Skeletal muscle cell (primary cell): ENCODE measurements at places on chromosomes 16 and 17.

- DNase-seq: no peak
Measured at GRCh38 chr16:73150786-73151185, 102.9 kb upstream of the ZFHX3 start.

DNA sequence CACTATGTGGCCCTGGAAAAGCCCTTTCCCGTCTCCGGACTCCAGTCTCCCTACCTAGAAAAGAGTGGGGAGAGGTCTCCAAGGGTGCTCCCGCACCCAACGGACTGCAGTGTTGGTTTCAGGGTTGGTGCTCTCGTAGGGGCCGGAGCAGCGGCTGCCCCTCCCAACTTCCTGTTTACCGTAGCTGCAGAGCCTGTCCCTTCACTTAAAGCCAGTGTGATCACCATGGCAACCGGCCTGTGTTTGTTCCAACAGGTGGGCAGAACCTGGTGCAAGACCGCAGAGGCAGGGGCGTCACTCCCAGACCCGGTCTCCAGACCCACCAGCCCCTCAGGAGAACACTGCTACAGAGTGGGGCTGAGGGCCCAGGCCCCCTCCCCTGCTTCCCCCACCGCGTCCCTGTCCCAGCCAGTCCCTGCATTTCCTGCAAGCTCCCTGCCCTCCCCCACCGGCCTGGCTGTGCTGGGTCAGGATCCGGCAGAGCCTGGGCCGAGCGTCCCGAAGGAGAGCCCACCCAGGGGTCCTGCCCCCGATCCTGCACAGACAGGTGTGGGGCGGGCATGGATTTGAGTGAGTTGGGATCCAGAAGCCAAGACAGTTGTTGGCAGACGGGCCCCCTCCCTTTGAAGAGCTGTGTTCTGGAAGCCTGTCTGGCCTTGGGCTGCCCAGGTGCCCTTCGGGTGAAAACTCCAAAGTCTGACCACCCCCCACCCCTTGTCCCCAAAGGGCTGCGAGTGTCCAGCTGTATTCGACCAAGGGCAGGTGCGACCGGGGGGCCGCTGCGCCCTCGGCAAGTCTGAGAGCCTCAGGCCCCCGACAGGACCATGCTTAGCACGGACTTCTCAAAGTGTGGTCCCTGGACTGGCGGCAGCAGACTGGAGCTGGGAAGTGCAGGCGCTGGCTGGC, 1.5 kb upstream of the BAIAP3 start:
- DNase-seq: no peak

GRCh38 chr17:57484826-57485565, 228.7 kb downstream of the MSI2 start:
- no peak for DNase-seq

GRCh38 chr16:71767060-71767900, 41.4 kb downstream of the AP1G1 start:
- DNase-seq: no peak

GRCh38 chr17:16255481-16255921, 38.5 kb downstream of the PIGL start:
- no peak for DNase-seq

GRCh38 chr16:64304396-64304795, 817.5 kb downstream of the CDH11 start:
- no peak for DNase-seq

GRCh38 chr16:57565461-57565860, 23.0 kb downstream of the ADGRG5 start:
- DNase-seq: no peak

DNA sequence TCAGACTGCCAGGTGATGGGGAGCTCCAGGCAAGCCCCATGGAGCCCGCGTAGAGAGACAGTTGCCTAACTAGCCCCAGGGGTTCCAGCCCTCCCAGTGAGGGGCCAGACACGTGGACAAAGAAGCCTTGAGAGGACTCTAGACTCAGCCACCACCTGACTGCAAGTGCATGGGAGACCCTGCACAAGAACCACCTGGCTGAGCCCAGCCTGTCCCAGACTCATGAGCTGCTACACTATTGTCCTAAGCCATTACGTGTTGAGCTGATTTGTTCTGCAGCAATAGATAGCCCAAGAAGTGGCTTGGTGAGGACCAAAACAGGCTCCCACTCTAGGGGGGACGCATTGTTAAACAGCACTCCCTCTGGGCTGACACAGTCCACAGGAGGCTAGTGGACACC, 37.6 kb upstream of the KLHDC4 start:
- DNase-seq: no peak

DNA sequence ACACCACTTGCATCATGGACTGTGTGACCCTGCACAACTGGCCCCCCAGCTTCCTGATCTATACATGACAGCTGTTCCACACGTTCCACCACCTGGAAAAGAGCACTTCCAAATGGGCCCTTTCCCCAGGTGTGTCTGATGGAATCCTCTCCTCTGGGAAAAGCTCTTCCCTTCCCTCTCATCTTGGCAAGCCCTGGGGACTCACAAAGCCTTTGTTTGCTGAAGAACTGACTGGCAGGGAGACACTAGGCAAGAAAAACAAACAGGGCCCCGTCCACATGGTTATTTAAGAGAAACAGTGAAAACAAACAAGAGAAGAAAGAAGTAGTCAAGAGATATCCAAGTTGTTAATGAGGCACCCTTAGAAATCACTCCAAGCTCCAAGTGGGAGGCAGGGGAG, 52.6 kb downstream of the C16orf95 start:
- DNase-seq: no peak

GRCh38 chr16:88350922-88351321, 31.8 kb upstream of the ZNF469 start:
- no peak for DNase-seq

DNA sequence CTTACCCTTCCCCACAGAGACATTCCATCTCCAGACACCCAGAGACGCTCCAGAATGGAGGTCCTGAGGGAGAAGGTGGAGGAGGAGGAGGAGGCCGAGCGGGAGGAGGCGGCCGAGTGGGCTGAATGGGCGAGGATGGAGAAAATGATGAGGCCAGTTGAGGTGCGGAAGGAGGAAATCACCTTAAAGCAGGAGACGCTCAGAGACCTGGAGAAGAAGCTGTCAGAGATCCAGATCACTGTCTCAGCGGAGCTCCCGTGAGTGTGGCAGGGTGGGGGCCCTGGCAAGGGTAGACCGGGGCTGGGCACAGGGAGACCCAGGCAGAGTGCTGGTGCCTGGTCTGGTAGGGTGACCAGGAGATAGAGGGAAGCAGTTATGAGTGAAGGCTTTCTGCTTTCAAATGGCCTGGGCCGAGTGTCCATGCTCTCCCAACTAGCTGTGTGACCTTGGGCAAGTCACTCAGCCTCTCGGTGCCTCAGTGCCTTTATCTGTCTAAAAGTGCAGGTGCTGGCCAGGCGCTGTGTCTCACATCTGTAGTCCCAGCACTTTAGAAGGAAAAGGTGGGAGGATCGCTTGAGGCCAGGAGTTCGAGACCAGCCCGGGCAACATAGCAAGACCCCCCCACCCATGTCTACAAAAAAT, 3.4 kb downstream of the DRC7 start:
- DNase-seq: no peak

DNA sequence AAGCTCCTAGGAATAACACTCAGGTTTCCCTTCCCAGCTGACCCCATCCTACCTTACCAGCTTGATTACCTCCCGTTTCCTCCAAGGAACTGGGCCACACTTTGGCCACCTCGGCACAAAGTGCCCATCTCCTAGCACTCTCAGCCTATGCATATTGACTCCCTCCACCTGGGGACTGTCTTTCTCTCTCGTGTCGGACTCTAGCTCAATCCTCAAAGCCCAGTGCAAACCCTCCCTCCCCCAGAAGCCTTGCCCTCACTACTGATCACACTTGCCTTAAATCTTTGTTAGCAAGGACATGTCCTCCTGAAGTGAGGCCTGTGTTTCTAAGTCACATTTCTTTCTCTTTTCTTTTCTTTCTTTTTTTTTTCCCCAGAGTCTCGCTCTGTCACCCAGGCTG, 2.6 kb upstream of the RAB26 start:
- no peak for DNase-seq

DNA sequence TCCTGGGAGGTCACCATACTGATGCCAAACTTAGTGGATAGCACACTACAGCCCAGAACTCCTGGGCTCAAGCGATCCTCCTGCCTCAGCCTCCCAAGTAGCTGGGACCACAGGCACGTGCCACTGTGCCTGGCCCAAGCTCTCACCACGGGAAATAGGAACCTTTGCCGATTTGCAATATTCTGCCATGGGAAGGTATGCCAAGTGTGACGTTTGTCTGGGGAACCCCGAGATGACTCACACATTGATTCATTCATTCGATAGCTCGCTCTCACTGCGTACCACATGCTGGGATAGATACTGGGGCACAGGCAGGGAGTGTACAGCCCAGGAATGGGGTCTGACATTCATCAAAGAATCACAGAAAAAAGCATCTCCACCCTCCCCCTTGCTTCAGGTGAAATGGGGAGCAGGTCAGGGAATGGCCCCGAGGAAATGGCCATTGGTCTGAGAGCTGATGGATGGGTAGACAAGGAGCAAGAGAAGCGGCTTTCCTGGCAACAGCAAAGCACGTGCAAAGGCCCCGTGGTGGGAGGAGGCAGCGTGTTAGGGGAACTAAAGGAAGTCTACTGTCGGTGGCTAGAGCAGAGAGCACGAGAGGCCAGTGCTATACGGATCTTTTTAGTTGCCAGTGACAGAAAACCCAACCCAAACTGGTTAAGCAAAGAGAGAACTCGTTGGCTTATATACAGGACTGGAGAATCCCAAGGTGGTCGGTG, 44.1 kb downstream of the DNAH17 start:
- DNase-seq: peak; percentile 7

GRCh38 chr16:63312346-63312745, 1276.1 kb upstream of the CDH8 start:
- no peak for DNase-seq

DNA sequence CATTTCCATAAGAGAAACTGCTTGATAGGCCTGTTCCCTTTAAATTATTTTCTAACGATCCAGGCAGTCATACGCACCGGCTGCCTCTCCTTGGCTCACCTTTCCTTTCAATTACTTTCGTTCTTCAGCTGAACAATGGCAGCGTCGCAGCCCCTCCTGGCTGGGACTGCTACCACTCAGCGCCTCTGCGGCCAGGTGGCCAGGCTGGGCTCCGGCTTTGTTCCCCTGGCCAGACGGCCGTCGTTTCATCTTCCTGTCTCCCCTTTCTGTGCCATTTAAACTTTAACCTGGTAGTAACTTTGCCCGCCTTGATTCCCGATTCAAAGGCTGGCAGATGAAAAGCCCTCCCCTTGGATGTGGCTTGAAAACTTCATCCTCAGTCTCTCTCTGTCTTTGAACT, 79.0 kb downstream of the C16orf78 start:
- DNase-seq: no peak

- DNase-seq: no peak
Measured at GRCh38 chr16:53121043-53121620, 66.3 kb downstream of the CHD9 start.

DNA sequence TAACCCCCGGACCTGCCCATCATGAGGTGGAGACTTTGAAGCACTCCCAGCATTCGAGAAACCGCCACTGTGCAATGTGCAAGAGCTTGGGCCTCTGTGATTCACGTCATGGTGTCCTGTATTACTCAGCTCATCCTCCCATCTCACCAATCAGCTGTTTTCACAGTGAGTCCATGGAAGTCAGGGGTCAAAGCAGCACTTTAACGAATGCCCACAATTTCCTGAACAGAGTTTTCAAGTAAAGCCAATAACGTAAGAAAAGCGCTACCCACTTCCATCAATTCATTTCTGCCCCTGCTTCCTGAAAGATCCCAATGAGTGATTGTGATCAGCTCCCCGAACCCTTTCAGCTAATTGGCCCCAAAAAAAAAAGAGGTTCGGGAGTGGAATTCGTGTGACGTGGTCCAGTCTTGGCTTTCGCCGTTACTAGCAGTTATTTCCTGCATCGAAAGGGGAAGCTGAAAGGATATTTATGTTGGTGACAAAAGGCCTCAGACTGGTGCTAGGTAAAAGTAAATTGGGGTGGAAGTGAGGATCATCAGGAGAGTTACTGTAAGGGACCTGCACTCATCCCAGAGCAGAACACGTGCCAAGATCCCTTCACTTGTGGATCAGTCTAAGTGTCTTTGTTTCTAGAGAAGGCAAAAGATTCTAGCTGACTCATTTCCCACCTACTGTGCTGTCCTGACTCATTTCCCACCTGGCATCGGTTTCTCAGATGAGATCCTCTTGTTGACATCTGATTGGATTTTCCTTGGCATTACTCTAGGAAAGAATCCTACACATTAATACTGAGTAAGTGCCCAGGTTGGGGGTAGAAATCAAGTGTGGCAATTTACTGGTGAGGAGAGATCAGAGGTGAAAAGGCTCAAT, 136.7 kb upstream of the NUDT7 start:
- peak; percentile 59 for DNase-seq

DNA sequence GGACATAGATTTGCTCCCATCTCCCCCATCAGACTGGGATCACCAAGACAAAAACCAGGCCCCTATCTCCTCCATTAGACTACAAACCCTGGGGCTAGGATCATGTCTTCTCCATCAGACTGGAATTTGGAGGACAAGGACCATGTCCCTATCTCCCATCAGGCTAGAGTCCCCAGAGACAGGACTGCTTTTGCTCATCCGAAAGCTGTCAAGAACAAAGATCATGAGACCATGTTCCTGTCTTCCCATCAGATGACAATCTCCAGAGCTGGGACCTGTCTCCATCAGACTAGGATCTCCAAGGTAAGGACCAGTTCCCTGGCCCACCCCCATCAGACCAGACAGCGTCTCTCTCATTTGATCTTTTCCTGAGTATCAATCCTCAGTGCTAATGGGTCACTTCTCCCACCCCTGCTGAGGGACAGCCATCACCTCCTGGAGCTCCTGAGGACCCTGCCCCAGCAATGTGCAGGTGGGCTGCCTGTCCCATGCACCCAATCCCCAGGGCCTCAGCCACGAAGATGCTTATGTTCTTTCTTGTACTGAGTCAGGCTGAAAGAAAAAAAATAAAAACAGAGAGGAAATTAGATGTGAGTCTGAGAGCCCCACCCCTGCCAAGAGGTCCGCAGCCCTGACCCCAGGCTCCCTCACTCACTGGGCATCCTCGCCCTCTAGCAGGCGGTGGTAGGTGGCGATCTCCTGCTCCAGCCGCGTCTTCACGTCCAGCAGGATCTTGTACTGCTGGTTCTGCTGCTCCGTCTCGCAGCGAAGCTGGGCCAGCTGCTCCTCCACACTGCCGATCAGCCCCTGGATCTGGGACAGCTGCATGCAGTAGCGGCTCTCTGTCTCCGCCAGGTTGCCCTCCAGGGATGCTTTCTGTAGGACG, 90.3 kb downstream of the GOSR1 start:
- no peak for DNase-seq

- DNase-seq: no peak
Measured at GRCh38 chr17:56290101-56290801, 137.0 kb downstream of the ANKFN1 start.

DNA sequence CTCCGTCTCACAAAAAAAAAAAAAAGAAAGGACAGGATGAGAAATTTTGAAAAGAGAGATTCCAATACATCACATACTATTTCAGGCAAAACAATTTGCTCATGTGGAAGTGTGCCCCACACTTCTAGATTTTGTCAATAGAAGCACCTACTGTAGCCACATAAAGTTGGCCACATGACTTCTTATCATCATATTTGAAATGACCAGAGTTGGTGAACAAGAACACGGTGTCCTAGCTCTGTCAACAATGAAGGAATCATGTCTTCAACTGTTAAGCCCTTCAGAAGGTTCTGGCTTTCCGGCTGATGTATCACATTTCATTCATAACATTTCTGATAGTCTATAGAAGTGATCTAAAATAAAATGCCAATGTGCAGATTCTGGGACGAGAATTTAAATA, 534.5 kb downstream of the TMEM114 start:
- no peak for DNase-seq

- DNase-seq: no peak
Measured at GRCh38 chr17:72345536-72345935, 224.7 kb downstream of the SOX9 start.
